ENCODE measurements at places on chromosomes 5 and 9.

- no peak for DNase-seq
Measured at GRCh38 chr5:52837591-52838001, 49.9 kb downstream of the ITGA1 start.

DNA sequence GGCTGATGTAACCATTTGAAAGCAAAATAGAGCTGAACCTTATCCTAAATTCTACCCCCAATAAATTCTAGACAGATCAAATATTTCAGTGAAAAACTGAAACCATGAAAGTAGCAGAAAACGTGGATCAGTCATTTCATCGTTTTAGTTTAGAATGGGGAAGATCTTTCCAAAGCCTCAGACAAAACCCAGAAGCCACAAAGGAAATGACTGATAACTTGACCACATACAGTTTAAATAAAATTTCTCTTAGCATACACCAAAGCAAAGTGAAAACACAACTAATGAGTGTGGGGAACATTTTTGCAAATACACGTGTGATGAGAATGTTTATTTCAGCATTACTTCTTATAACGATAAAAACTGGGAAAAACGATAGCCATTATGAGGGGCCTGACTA, 284.8 kb downstream of the ADGRV1 start:
- no peak for DNase-seq

GRCh38 chr9:132776268-132776667, 101.8 kb downstream of the AK8 start:
- no peak for DNase-seq

GRCh38 chr5:2169850-2170760, 287.4 kb upstream of the IRX4 start:
- DNase-seq: no peak

DNA sequence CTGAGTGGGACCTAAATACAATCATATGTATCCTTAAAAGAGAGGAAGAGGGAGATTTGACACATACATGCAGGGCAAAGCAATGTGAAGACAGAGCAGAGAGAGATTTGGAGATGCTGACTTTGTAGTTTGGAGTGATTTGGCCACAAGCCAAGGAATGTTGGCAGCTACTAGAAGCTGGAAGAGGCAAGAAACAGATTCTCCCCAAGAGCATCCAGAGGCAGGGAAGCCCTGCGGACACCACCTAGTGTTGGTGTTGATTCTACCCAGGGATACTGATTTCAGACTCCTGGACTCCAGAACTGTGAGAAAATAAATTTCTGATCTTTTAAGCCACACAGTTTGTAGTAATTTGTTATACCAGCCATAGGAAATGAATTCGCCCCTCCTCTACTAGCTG, 64.9 kb upstream of the OSMR start:
- peak; percentile 37 for DNase-seq

GRCh38 chr5:74389531-74390305, 250.8 kb downstream of the ENC1 start:
- DNase-seq: no peak

- no peak for DNase-seq
Measured at GRCh38 chr9:120942186-120943001, 15.8 kb upstream of the TRAF1 start.

DNA sequence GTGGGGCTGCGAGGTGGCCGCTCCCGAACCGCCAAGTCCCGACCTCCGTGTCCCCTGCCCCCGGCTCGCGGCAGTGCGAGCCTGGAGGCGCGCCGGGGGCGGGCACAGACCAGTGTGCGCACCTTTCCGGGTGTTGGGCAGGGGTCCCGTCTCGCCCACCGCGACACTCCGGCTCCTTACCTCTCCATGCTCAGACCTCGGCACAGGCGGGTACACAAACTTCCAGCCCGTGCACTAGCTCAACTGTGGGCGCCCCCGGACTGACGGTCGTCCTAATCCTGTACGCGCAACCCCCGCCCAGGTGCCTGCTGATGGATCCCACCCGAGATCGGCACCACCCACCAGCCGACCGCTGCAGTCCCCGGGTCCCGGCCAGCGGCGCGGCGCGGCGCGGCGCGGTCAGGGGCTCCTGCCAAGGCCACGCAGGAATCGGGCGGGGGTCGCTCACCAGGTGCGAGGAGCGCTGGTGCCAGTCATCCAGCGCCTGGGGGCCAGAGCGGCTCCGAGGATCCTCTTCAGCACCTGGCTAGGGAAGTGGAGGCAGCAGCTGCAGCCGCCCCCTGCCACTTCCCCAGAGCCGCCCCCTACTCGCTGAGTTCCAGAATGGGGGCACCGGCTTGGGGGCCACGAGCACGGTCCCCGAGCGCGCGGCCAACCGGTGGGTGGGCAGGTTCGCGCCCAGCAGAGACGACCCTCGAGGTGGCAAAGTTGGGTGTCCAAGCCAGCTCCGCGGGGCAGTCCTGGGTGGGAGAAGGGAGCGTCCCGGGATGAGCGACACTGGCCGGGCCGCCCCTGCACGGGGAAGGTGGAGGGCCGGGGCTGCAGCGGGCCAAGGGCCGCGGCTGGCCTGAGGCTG, 511 bp downstream of the SEMA5A start:
- no peak for DNase-seq

- no peak for DNase-seq
Measured at GRCh38 chr9:37820142-37820541, 19.5 kb downstream of the DCAF10 start.

DNA sequence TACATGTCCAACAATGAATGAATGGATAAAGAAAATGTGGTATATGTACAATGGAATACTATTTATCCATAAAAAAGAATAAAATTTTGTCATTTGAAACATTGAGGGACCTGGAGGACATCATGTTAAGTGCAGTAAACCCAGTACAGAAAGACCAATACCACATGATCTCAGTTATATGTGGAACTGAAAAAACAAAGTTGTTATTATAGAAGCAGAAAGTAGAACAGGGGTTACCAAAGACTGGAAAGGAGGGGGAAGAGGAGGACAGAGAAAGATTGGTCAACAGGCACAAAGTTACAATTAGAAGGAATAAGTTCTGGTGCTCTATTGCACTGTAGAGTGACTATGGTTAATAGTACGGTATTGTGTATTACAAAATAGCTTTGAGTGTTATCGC, 233.8 kb downstream of the SEMA6A start:
- DNase-seq: no peak

GRCh38 chr9:34378376-34379060, 1.8 kb upstream of the MYORG start:
- DNase-seq: no peak

DNA sequence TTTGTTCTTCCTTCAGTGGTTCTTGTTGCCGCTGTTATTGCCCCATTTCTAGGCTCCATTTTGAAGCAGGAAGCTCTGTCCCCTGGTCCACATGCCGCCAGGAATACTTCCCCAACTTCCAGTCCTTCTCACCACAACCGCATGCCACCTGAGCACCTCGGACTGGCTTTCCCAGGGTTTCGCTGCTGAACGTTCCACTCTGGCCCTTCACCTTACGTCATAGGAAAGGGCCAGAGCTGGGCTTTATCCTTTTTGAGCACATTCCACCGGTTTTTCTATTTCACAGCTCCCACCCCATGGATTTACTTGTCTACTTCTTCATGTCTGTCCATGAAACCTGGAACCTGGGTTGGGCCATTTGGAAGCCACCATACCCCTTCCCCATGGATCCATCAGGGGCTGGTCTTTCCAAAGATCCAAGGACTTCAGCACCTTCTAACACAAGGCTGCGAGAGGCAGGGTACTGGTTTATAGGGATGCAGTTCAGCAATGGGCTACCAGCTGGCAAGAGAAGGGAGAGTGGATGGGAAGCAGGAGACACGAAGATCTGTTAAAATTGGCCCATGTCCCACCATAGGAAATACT, 557.4 kb downstream of the BNC2 start:
- no peak for DNase-seq

GRCh38 chr5:171201310-171201709, 107.7 kb upstream of the TLX3 start:
- peak; percentile 55 for DNase-seq

DNA sequence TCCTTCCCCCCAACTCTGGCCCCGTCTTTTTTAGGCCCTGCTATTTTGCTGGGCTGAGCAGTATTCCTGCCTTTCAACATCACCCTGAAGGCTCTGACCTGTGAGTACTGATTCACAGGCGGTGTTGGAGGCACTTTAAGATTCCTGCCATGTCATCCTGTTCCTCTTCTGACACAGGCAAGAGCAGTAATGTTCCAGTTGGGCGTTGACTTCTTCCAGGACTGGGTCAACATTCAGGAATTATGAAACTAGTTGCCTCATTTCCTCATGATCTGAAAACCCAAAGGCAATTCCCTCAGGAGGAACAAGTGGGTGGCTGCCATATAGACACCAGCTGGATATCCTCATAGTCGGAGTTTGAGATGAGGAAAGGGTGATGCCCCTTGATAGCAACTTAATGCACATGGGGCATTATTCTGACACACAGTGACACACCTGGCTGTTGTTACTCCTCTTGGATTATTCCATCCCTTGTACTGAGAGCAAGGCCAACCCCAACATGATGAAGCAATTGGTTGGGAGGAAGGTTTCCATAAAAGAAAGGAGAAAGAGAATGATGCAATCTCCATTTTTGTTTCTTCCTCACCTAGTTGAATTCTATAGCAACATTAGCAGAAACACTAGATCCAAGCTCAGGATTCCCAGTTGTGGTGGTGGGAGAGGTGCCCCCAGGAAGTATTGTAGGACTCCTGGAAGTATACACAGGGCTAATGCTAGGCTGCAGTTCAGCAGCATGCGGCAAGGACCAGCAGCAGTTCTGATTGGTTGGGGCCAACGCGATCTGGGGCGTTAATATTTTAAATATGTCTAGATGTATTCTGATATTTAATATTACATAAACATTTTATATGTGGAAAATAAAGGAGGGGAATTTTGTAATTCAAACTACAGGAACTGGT, 19.6 kb upstream of the GLRX start:
- DNase-seq: no peak

DNA sequence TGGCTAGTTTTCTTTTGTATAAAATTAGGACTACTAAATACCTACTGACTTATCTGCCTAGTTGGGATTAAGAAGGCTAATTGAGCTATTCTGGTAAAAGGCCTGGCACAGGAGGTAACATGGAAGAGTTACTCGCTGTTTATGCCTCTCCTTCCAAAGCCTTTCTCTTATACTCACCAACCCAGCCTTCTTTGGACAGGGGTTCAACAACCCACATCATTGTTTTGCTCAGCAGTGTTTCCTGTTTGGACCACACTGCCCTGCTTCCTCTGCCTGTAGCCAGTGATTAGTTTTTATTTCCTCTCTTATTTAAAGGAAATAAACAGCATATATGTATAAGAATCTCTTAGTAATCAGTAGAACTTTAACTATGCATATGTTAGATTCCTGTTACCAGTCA, 85.1 kb upstream of the TLX3 start:
- no peak for DNase-seq

- DNase-seq: no peak
Measured at GRCh38 chr9:108835831-108836230, 20.0 kb downstream of the ACTL7B start.

GRCh38 chr5:103059525-103059924, 60.4 kb downstream of the GIN1 start:
- no peak for DNase-seq

DNA sequence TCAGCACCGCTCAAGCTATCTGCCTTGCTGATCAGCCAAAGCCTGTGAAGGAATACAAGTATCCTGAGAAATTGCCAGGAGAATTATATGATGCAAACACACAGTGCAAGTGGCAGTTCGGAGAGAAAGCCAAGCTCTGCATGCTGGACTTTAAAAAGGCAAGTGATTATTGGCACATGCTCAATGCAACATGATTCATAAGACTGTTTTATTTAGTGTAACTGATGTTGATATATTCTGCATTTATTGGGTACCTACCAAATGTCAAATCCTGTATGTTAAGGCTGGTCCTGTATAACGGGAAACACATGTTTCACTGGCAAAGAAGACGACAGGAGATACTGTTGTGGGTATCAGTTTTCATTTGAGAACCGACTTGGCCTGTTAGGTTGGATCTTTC, 69.0 kb downstream of the ADAMTS16 start:
- DNase-seq: no peak

- no peak for DNase-seq
Measured at GRCh38 chr9:129307227-129307970, 129.3 kb upstream of the IER5L start.

DNA sequence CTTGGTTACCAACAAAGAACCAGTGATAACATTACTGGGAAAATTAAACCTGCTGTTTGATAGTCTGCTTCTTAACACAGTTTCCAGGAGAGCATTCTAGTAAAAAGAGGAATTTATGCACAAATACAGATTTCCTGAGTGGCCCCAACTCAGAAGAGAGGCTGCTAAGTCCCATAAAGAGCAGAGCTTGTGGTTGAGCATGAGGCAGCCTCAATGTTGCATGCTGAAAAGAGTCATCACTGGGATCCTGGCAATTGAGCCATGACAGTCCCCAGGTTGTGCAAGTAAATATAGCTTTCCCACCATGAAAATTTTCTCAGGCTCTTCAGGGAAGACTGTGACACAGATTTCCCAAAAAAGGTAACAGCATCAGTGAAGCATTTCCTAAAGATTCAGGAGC, 47.5 kb upstream of the ADRB2 start:
- DNase-seq: no peak

GRCh38 chr5:159181152-159181551, 28.2 kb downstream of the RNF145 start:
- DNase-seq: no peak

- DNase-seq: no peak
Measured at GRCh38 chr5:138468966-138469539, 3.8 kb downstream of the EGR1 start.

DNA sequence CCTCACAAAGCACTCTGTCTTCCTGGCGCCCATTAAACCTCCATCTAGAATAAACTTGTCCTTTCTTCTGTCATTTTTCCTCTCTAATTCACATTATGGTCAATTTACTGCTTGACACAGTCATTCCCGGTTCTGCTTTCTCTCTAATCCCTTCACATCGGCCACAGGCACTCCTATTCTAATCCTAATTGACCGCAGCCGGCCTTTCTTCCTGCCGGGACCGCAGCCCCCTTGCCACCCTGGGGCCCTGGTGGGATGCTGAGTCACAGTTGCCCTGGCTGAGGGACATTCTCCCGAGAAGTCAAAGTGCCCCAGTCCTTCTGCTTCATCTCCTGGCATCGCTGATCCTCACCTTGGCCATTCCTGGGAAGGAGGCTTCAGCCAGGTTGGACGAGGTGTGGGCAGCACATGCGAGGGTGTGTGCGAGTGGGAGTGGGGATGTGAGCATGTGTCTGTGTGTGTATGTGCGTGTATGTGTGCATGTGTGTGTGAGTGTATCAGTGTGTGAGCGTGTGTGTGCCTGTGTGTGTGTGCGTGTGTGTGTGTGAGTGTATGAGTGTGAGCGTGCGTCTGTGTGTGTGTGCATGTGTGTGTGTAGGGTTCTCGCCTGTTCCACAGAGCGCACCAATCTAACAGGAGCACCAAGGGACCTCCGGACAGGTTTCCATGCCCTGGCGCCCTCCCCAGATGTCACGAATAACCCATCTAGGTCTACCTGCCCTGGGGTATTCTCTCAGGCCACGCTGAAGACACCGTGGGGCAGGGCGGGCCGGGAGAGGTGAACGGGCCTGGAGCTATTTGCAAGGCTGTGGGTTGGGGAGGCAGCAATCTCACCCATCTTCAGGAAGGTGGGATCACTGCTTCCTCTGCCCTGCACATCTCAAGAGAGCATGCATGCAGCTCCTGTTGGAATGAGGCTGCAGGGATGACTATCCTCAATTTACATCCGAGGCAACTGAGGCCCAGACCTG, 191.2 kb downstream of the PAX5 start:
- DNase-seq: no peak
